ENCODE measurements at places on chromosomes 6 and 20.

DNA sequence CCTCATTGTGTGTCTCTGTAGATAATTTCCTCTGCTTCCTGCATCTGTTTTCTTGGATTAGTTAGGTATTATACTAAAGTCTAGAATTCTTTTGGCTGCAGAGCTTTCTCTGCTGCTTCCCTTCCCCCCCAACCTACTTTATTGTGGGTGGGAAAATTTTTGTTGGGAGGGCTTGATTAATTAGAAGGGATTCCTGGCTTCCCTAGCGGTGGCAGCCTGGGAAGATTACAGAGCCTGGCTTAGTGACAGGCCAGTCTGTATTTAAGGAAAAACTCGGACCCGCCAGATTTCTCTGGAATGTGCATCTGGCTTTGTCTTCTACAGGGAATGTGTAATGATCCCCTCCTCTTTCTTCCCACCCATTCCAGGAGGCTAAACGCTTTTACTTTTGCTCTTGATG lies 31.2 kb downstream of the SLX4IP start:
- no peak for DNase-seq

- no peak for DNase-seq
These were observed 34.2 kb upstream of the HINT3 start for GRCh38 chr6:125922322-125922860.

DNA sequence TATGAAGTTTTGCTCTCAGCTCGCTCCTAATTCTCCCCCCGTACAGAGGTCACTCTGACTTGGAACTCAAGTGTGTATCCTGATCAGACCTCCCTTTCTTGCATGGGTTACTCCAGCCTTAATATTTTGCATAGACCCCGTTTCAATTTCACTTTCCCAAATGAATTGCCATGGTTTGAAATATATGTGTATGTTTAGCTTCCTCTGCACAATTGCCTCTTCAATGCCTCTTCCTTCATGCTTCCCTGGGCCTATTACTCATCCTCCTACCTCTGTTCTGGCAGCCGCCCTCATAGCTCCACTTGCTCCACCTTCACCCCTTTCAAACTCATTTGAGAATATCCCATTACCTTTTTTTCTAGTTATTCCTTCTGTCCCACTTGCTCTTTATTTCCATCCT lies 90.0 kb upstream of the SAMD5 start:
- DNase-seq: no peak

DNA sequence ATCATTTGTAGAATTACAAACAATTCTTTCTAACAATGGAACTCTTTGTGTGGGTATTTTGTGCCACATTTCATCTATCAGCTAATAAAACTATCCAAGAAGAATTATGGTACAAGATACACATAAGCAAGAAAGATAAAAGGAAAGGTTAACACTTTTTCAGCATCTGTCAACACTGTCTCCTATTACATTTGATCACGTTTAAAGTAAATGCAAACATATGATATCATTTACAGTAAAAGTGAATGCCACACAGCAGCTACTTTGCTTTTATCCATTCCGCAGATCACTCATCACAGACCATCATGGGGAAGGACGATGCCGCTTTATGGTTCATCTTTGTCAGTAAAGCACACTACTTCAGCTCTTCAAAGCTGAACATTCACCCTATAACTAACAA lies 456.4 kb upstream of the MANEA start:
- DNase-seq: no peak

GRCh38 chr20:11850901-11851300 lies 66.8 kb upstream of the BTBD3 start:
- no peak for DNase-seq

DNA sequence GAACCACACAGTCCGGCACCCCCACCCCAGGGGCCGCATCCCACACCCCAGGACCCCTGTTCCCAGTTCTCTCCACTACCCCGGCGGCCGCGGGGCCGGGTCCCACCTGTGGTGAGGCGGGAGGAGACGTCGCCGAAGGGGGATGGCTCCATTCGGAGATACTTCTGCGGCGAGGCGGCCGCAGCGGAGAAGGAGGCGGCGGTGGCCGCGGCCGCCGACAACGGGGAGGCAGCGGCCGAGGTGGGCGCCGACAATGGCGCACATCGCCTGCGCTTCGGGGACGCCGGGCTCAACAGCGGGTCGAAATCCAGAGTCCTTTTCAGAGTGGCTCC lies 723 bp downstream of the AKIRIN2 start:
- DNase-seq: no peak

Measured in CD4-positive, alpha-beta T cell (primary cell).